ENCODE measurements at places on chromosomes 1 and 21. TPM values are rescaled to one million over a fixed set of nuclear protein-coding genes. Genes with fewer than 3 reads are reported as not detected.

DNA sequence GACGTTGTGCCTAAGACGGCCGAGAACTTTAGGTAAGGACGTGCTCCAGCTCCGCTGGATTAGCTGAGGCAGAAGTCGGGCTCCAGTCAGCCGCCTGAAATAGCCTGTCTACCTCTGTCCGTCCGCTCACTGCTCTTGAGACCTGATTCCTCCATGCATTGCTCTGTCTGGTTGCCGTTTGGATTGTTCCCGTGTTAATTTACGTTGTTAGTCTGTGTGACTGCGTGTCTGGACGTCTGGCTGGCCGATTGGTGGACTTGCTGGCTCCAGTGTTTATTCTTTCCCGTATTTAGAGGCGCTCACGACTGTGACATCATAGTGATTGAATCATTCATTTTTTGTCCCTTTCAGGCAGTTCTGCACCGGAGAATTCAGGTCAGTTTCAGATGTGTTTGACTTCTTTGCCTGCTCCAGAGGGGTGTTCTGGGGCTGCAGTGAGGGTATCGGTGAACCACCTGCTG is 684 bp downstream of the PPIH start:
- DNase-seq: no peak
- H3K4me1 ChIP-seq: peaks cover 36% of the 10 kb centered on the region
- H3K36me3 ChIP-seq: peaks cover 11% of the 10 kb centered on the region
- peak overlapping the region; percentile 97 for H3K27ac ChIP-seq

Gene SH3GLB1
- 86.4 TPM for polyA plus RNA-seq

- no peak overlapping the region for H3K27ac ChIP-seq
- peaks cover 13% of the 10 kb centered on the region for H3K27me3 ChIP-seq
- H3K4me1 ChIP-seq: no peaks in the 10 kb centered on the region
- no peak for DNase-seq
Measured at GRCh38 chr1:78607944-78608343, 12.3 kb upstream of the IFI44L start.

Gene RIIAD1
- not detected for polyA plus RNA-seq

GRCh38 chr1:173995475-173995874 is 26.7 kb downstream of the RC3H1 start:
- peak overlapping the region; percentile 45 for H3K27ac ChIP-seq
- no peak for DNase-seq
- H3K27me3 ChIP-seq: no peaks in the 10 kb centered on the region
- no peak overlapping the region for H3K4me3 ChIP-seq
- peaks cover 66% of the 10 kb centered on the region for H3K4me1 ChIP-seq
- H3K36me3 ChIP-seq: no peaks in the 10 kb centered on the region

Gene ACBD6
- polyA plus RNA-seq: 39.2 TPM

Gene MAGI3
- polyA plus RNA-seq: not detected

- H3K27ac ChIP-seq: no peak overlapping the region
- DNase-seq: no peak
- no peaks in the 10 kb centered on the region for H3K4me1 ChIP-seq
- H3K36me3 ChIP-seq: no peaks in the 10 kb centered on the region
Measured at GRCh38 chr1:187264995-187265602, 436.4 kb downstream of the PLA2G4A start.

DNA sequence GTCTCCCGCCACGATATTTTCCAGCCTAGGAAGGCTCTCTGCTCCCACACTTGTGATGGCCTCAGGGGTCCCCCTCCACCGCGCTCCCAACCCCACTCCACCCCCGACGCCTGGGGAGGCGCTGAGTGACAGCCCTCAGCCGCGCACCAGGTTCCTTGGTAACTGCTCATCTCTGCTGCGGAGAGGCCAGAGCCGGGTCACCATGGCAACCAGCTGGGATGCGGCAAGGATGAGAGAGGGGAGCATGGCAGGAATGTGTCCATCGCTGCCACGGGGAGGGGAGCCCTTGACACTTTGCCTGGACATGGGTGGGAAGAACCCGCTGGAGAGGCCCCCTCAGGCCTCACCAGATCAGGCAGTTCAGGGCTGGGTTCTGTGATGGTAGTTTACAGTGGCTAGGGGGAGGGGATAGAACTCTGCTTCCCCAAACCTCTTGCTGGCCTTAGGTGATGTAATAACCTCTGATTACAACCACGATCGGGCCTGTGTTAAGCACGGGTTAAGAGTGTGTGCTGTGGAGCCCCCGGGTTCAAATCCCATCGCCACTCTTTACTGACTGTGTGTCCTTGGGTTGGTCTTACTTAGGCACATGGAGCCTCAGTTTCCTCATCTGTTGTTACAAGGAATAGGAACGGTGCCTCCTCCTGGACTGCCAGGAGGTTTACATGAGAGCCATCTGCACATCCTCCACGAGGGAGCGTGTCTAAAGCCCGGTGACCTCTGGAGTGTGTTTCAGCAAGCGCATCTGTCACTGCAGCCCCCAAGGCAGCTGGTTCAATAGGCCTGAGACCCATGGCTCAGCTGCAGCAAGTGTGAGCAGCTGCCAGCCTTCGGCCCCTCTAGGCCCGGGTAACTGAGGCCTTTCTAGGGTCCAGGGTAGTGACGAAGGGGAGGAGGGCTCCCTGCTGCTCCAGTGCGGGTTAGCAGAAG is 6.3 kb downstream of the KIF17 start:
- peaks cover 5% of the 10 kb centered on the region for H3K4me1 ChIP-seq
- no peak overlapping the region for H3K27ac ChIP-seq
- no peak overlapping the region for H3K4me3 ChIP-seq
- H3K27me3 ChIP-seq: peaks cover 15% of the 10 kb centered on the region
- no peaks in the 10 kb centered on the region for H3K36me3 ChIP-seq

Gene KLF17
- polyA plus RNA-seq: not detected
